Natural killer cell (primary cell): ENCODE measurements at places on chromosomes 3 and 15.

DNA sequence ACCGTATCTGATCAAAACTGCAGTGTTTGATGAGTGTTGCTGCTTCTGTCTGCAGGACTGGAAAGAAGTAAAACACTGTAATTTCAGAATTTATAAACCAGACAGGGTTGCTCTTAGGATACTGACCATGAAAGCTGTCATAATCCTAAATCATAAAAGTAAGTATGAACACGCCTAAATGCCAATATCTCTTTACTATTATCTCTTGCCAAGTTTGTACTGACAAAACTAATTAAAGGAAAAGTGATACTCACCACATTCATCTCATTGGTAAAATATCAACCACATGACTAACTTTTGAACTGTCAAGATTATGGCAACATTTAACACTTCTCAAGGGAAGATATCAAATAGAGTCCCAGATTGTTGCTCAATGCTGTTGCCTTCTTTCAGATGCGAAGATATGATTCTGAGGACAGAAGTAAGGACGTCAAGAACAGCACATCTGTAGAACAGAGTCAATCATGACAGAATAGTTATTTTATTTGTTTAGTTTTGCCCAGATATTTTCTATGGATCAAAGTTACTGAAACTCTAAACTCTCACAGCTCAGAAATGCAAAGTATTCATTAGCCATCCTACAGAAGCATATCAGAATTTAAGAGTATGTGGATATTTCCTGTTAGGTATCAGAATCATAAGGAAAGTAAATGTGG lies 61.4 kb upstream of the COL8A1 start:
- DNase-seq = no peak

DNA sequence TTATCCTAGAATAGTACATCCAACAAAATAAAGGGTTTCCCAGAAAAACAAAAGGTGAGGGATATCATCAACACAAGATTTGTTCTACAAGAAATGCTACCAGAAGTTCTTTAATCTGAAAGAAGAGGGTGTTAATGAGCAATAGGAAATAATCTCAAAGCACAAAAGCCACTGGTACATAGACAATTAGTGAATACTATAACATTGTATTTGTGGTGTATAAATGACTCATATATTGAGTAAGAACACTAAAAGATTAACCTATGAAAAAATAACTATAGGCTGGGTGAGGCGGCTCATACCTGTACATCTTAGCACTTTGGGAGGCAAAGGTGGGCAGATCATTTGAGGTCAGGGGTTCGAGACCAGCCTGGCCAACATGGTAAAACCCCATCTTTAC lies 210.2 kb upstream of the SLITRK3 start:
- DNase-seq = no peak

DNA sequence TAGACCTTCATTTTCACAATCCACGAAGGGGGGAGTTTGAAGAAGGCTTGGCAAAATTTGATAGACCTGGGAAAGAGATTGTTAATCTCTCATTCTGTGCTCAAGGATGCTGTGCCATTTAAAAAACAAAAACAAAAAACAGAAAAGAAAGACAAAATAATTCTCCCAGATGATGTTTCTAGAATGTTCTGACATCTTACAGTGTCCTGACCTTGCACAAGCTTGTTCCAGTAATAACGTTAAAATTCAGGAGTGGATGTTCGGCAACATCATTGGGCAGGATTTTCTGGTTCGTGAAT lies 79.9 kb downstream of the SMAD3 start:
- no peak for DNase-seq

GRCh38 chr3:48267782-48268181 lies 26.9 kb downstream of the ZNF589 start:
- DNase-seq = no peak

- no peak for DNase-seq
These were observed 723.8 kb downstream of the MECOM start for GRCh38 chr3:168939651-168940238.

DNA sequence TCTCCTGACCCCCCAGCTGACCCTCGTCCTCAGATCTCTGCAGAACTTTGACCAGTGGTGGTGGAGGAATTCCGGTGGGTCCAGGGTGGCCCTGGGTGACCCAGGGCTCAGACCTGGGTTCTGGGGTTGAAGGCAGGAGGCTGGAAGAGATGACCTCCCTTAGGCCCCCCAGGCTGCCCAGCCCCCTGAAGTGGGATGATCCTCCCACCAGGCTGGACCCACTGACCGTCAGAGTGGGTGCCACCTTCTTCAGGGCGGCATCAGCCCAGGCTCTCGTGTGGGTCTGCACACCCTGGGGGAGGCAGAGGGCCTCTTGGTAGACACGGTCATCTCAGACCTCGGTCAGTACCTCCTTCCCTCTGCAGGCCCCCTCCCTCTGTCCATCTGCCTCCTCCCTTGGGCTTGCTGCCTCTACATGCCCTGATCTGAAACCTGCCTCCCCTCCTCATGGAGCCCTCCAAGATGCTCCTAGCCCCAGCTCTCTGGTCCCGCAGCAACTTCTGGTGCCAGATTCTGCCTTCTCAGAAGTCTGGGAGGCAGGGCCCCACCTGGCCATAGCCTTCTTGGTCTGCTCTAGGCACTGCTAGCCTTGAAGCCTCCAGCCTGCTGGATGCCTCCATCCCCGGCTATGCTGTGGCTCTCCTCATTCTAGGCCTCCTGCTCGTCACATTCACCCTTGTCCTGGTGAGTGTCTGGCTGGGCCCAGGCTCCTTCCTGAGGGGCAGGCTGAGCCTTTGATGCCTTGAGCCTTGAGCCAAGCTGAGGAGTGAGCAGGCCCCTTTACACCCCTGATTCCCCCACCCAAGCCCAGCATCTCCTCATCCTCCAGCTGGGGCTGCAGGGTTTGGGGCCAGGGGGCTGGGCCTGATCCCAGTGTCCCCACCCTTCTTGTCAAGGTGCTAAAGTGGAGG lies 49.1 kb upstream of the CSPG4 start:
- no peak for DNase-seq

DNA sequence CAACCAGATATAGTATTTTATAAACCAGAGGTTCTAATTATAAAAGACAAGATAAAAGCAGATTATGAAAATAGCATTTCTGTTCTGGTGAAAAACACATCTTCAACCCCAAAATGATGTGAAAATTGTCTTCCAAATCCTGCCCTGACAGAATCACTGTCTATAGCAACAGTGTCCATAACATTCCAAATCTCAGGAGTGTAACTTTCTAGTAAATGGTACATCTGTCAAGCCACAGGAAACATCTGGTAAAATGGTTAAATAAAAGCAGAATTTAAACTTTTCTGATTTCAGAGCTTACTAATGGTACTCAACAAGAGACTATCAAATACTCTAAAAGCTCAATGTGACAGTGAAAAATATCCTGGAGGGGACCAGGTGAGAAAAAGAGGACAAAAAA lies 60.5 kb downstream of the VGLL4 start:
- no peak for DNase-seq

GRCh38 chr3:104909198-104909597 lies 457.5 kb upstream of the ALCAM start:
- no peak for DNase-seq

DNA sequence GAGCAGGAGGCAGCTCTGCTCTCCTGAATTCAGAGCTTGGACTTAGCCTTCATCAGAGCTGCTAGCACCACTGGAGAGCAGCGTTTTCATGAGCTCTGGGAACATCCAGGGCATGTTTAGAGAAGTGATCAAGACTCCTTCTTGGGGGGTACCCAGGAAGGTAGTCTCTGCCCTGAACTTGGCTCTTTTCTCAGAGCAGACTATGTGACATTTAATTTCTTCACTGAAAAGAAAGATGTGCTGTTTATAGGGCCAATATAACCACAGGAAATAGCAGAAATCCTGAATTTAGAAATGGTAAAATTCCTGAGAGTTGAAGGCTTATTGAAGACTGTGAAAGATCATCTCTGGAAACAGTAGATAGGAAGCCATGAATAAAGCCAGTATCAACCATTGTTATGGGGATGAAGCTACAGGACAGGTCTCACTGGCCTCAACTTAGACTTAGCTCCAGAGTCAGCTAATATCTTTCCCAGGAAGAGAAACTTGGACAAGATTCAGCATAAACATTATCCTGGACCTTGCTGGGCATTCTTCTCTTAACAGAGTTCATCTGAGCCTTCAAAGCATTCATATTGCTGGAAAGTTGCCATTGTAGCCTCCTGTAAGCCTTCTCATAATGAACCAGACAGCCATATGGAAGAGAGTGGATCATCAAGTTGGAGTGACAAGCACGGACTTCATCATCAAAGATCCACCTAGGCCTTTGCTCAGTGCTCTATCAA lies 386.6 kb upstream of the THBS1 start:
- DNase-seq = no peak

- no peak for DNase-seq
These were observed 41.1 kb upstream of the NANOGP8 start for GRCh38 chr15:35126236-35126635.

DNA sequence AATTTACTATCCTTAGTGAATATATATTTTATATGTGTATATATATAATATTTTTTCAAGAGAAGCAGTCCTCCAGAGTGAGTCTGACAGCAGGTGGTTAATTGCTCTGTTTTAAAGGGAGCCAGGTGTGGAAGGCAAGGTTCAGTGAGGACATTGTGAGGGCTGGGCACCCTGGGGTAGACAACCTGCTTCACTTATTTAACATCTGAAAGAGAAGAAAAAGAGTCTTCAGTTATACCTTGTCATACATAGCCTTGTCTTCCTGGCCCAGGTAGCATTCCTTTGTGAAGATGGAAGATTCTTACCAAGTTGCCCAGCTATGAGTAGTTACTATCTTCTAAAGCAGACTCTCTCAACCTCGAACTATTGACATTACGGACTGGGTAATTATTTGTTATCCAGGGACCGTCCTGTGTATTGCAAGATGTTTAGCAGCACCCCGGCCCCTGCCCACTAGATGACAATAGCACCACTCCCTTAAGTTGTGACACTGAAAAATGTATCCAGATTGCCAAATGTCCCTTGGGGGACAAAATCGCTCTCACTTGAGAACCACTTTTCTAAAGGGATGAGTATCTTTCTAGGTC lies 336.0 kb upstream of the TRIM42 start:
- no peak for DNase-seq

GRCh38 chr3:51710631-51711351 lies 3.9 kb downstream of the GRM2 start:
- DNase-seq = no peak

DNA sequence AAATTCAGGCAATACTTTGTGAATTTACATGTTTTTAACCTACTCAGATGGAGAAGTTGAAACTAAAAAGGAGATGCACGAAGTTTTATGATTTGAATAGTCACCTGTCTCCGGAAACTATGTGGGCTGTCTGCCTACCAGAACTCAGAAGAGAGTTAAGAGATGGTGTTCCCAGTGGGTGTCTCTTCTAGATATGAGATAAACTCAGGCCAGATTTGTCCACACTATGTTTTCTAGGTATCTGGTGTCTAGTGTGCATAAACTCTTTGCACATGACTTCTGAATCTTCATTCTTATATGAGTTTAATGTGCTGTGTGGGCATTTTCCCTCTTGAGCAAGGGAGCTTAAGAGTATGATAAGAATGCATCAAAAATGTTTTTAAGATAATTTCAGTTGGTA lies 222.8 kb downstream of the FOXP1 start:
- peak; percentile 40 for DNase-seq

DNA sequence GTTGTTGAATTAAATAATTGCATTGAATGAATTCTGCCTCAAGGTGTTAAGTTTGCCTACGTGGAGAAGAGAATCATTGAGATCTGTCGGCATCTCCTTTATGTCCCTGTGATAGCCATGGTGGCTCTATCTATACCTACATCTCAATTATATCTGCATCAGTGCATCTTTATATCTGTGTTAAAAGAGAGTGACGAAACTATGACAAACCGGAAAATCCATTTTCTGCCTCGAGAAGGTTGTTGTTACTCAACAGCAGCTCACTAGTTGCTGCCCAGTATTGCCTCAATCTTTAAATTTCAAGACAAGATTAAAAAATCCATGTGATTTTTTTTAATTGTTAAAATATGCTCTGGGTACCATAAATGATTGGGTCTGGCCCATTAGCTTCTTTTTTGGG lies 58.7 kb downstream of the GUCA1C start:
- no peak for DNase-seq

DNA sequence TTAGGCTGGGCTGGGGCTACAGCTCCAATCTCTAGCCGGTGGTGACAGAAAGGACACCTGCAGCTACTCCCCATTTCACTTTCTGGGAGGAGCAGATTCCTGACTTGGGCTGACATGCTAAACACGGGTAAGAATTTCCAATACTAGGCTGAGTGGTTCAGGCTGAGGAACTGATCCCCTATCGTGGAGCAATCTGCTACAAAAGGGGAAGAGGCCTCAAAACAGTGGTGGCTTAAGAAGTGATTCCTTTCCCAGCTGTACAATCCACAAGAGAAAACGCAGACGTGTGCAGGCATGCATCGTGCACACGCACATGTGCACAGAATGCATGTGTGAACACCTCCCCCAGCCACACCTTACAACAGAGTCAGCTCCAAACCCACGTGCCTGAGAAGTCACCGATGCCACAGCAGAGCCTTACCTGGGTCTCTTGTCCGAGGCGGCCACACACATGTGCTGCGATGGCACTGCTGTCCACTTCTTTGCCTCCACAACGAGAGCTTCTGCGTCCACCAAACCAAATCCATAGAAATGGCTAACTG lies 86.7 kb upstream of the SNRPA1 start:
- no peak for DNase-seq

DNA sequence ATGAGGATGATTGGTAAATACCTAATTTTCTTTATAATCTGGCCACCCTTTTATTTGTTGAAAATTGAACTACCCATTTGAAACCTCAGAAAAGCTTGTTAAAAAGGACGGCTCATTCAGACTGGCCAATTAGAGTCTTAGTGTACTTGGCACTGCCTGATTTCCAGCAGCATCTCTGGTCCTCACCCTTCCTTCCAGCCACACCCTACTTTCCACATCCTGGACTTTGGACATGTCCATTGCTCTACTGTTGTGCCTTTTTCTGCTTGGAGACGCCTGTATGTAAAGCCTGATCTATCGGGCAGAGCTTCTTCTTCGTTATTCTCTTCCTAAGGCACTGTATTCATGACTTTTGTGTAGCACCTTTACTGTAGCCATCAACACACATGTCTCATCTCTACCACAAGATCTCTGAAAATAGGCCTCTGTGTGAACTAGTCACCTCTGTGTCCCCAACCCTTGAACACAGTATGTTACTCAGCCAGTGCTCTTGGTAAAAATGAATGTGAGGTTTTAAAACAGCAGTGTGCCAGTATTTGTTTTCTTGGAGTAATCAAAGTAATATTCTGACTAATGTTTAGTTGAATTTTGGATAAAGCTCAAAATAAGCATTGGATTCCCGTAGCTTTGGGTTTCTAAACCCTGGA lies 6.8 kb downstream of the RBM5 start:
- no peak for DNase-seq

DNA sequence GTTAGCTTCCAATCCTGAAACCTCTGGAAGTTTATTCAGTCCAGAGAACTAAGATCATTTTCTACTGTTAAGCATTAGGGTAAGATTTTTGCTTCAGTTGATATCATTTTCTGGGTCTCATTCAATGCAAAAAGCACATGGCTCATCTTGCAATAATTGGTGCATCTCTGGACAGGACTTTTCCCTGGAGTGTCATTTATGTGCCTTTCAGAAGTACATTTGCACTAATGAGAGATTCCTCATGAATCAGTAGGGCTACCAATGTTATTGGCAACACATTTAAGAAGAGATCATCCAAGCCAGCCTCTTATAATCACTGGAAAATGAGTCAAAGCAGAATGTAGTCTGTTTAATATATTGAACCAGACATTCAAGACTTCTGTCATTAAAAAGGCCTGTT lies 224.2 kb upstream of the CHRNA7 start:
- DNase-seq = no peak

- DNase-seq = no peak
These were observed 1102.6 kb upstream of the EPHA6 start for GRCh38 chr3:95711789-95712188.
